ENCODE measurements at places on chromosomes 16 and 17.

- no peak for DNase-seq
These were observed 17.4 kb downstream of the HS3ST3B1 start for GRCh38 chr17:14318109-14318917.

GRCh38 chr16:58843675-58844074, 109.6 kb upstream of the GOT2 start:
- DNase-seq: peak; percentile 77

DNA sequence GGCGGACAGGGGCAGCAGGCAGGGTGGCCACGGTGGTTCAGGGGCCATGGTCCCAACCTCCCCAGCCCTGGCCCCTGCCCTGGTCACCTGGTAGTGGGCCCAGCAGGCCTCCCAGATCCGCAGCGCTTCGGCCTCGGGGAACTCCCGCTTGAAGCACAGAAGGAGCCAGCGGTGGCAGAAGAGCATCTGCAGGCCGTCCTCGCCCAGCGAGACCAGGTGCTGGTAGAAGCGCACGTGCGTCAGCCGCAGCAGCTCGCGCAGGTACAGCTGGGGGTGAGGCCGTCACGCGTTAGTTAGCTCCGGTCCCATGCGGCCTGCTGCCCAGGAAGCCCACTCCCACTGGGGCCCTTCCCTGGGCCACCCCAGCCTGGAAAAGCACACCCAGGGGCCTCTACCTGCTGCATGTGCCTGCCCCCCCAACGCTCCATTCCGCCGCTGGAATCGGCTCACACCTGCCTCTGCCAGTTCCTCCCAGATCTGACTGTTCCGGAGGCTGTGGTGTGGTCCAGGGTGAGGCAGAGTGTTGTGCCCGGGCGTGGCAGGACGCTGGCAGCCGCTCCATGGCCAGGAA, 90.8 kb downstream of the TBC1D16 start:
- DNase-seq: no peak

DNA sequence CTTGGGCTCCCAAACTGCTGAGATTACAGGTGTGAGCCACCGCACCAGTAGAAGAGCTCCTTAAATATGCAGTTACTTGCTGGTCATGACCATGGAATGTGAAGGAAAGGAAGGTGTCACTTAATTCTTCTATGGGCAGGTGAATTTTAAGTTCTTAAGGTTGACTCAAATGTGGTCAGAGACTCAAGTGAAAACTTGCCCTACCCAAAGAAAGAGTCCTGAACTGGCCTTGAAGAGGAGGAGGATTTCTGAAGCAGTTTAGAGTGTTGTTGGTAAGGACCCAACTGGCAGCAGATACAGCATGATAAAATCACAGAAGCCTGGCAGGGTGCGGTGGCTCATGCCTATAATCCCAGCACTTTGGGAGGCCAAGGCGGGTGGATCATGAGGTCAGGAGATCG, 29.4 kb downstream of the CHD9 start:
- peak; percentile 41 for DNase-seq

DNA sequence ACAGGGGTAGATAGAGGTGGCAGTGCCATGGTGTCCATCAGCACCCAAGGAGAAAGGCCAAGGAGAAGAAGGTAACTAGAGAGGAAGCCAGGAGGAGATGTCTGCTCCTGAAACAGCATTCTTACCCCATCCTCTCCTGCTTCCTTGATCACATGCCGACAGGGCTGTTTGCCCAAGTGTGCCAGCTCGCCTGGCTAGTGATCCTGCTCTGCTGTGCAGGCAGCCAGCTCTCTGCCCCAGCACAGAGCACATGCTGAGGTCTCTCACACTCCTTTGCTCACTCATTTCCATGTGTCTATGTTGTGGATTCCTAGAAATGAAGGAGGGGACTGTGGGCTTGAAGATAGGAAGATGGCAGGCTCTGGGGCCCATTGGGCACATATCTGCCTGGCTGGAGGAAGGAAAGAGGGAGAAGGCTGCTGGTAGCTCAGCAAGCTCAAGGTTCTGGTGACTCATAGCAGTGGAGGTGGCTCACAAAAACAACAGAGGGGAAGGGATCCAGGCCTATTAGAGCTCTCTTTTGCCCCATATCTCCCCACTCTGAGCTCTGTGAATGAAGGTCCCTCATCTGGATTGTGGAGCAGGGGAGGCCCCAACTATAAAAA, 54.3 kb downstream of the NEUROD2 start:
- no peak for DNase-seq

DNA sequence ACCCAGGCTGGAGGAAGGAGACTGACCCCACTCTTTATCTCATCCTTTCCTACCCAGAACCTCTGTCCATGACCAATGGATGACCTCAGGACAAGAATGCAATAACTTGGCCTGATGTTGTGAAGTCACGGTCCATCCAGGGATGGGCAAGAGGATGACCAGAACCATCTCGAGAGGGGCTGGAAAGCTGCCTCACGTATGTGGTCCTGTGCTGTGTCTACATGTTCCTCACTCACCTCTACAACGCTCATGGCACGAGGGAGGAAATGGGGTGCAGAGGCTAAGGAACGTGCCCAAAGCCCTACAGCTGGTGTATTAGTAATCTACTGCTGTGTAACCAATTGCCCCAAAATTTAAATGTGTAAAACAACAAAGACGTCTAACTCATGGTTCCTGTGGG, 7.3 kb upstream of the KCTD5 start:
- DNase-seq: no peak

GRCh38 chr16:85600530-85601271, 12.4 kb upstream of the GSE1 start:
- no peak for DNase-seq

DNA sequence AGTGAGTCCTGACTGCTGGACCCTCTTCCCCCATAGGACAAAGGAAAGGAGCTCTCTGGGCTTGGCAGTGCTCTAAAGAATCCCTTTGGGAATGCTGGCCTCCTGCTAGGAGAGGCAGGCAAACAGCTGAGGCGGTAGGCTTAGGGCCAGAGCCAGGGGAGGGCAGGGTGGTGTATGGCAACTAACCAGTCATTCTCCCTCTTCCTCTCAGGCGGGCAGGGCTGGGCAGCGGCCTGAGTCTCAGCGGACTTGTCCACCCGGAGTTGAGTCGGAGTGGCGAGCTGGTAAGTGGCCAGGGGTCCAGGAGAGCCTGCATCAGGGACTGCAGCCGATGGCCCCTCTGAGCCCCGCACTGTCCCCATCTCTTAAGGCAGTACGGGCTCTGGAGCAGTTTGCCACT, 4.4 kb downstream of the ACADVL start:
- DNase-seq: no peak

GRCh38 chr17:32553168-32553567, 66.4 kb downstream of the CDK5R1 start:
- DNase-seq: no peak
